Esophagus muscularis mucosa (tissue), 4 donors: ENCODE measurements at places on chromosomes 2 and 18. TPM values are rescaled to one million over a fixed set of nuclear protein-coding genes. Genes with fewer than 3 reads are reported as not detected.

BOLL gene
- not detected for total RNA-seq

ERFE gene
- total RNA-seq, result not detected

RESP18 gene
- not detected for total RNA-seq

TSGA10 gene
- 1.1 TPM for total RNA-seq

GPBAR1 gene
- total RNA-seq, result 0.42 TPM

DNA sequence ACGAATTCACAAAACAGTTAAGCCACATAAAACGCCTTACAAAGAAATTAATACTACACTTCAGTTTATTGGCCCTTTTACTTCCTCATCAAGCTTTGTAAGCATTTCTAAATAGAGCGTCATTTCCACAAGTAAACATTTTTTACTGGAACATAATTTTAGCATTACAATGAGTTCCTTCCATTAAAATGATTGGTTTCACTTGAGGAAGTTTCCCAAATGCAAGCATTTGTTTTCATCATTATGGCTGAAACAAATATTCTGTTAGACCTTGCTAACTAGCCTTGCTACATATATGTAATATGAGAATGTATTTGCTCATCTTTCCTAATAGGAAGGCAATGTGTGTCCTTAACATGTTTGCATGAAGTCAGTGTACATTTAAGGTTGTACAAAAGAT, 579.1 kb downstream of the IRS1 start:
- H3K27ac ChIP-seq, result no peak overlapping the region
- H3K27me3 ChIP-seq, result no peaks in the 10 kb centered on the region
- no peak for DNase-seq
- no peak overlapping the region for H3K4me3 ChIP-seq

GRCh38 chr2:121555008-121555407, 24.3 kb downstream of the RNU4ATAC start:
- DNase-seq, result no peak
- H3K36me3 ChIP-seq, result no peaks in the 10 kb centered on the region
- H3K4me1 ChIP-seq, result peaks cover 12% of the 10 kb centered on the region
- H3K27ac ChIP-seq, result no peak overlapping the region
- no peaks in the 10 kb centered on the region for H3K27me3 ChIP-seq

- no peak for DNase-seq
- H3K36me3 ChIP-seq, result peaks cover 32% of the 10 kb centered on the region
- H3K4me1 ChIP-seq, result no peaks in the 10 kb centered on the region
- no peak overlapping the region for H3K4me3 ChIP-seq
- no peak overlapping the region for H3K27ac ChIP-seq
These were observed 198.0 kb downstream of the NBAS start for GRCh38 chr2:15363142-15363541.

- no peaks in the 10 kb centered on the region for H3K36me3 ChIP-seq
- no peaks in the 10 kb centered on the region for H3K27me3 ChIP-seq
- no peak overlapping the region for H3K27ac ChIP-seq
- H3K4me3 ChIP-seq, result no peak overlapping the region
- no peaks in the 10 kb centered on the region for H3K4me1 ChIP-seq
- DNase-seq, result no peak
These were observed 3.1 kb downstream of the ALPK2 start for GRCh38 chr18:58625839-58626238.

DNA sequence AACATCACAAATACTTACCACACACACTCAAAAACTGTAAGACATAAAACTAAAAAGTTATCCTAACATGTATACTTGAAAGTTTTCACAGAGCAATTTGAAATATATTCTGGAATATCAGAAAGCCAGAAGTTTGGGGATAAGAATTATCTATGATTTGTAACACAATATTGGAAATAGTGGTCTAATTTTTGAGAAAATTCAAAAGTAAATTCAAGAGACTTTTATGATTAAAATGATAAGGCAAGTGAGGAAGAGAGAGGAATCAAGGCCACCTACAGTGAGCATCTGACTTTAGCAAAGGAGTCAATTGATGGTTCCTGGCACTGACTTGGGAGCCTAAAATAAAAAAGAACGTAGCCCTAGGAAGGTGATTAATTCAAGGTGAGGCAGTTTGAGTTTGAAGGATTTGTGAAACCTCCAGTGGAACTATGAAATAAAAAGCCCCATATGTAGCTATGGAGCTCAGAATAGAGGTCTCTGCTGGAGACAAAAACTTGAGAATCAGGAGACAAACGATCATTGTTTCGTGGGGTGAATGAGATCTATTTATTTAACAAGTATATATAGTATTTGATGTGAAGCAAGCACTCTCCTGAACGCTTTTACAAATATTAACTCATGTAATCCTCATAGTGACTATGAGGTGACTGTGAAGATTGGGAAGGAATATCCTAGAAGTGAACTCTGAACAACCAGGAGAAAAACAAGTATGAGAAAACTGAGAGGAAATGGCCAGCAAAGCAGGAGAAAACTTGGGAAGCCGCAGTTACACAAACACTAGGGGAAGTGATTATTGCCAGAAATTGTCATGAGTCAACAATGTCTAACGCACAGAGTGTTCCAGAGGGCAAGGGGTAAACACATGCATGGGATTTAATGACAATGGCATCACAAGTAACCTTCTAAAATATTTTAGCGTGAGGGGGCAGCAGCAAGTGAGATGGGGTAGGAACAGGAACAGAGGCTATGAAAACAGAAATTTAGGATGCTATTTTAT, 12.8 kb downstream of the TFPI start:
- no peaks in the 10 kb centered on the region for H3K36me3 ChIP-seq
- H3K4me1 ChIP-seq, result peaks cover 9% of the 10 kb centered on the region

- H3K4me3 ChIP-seq, result no peak overlapping the region
- H3K36me3 ChIP-seq, result no peaks in the 10 kb centered on the region
- no peak for DNase-seq
These were observed 130.9 kb downstream of the TMEM17 start for GRCh38 chr2:62375113-62375420.

GRCh38 chr2:28347596-28347995, 45.1 kb upstream of the FOSL2 start:
- H3K4me1 ChIP-seq, result peaks cover 21% of the 10 kb centered on the region
- no peak for DNase-seq
- H3K27me3 ChIP-seq, result no peaks in the 10 kb centered on the region
- H3K4me3 ChIP-seq, result no peak overlapping the region
- H3K36me3 ChIP-seq, result no peaks in the 10 kb centered on the region

DNA sequence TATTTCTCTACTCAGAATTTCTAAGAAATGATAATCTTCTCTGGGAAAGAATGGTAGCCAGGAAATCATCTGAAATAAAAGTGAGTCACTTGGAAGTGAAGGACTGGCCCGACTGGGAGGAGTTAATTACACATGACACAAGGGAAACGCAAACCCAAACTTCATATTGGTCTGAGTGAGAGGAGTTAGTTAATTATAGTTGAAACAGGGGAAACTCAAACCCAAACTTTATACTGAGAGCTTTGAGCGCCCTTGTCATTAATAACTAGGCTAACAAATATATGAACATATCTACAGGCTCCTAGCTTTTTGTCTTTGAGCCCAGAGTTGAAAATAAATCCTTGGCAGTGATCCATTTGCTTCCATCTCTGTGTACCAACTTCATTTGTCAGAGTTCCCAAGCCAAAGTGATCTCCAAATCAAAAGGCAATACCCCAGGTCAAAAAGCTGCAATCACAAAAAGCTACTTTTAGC, 187.8 kb upstream of the COL3A1 start:
- peak overlapping the region; percentile 20 for H3K4me3 ChIP-seq
- no peaks in the 10 kb centered on the region for H3K36me3 ChIP-seq
- H3K27ac ChIP-seq, result peak overlapping the region; percentile 76
- DNase-seq, result no peak

DNA sequence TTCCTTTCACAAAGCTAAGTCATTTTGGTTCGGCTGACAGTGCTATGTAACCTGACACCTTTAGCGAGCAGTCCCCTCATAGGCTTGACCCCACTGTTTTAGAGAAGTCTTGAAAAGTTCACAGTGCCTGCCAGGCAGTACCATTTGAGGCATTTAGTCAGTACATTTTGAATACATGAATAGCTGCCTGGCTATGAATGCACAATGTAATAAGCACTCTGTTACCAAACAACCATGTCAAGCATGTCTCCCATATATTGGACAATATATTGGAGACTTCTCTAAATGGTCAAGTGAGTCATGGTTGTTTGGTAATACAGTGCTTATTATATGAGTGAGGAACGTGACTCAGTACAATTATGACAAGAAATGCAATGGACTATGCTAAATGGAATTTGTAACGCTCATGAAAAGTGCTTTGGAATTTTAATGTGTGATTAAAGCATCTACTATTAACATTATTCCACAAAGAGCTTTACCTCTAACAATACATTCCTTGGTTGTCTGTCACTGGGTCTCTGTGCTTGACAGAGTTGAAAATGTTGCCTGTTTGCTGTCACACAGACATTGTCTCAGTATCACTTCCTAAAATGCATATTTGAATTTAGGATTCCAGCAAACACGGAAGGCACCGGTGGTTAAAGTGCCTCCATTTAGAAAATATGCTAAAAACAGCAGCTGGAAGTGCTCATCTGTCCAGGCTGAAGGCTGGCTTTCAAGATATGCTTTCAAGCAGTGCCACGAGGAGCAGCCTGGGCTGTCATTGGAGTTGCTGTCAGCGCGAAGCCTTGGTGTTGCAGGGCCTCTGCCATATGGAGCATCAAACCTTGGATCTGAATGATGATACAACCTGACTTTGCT, 458.6 kb downstream of the FBXO15 start:
- H3K4me3 ChIP-seq, result no peak overlapping the region
- H3K4me1 ChIP-seq, result no peaks in the 10 kb centered on the region
- no peaks in the 10 kb centered on the region for H3K36me3 ChIP-seq
- H3K27ac ChIP-seq, result no peak overlapping the region

DNA sequence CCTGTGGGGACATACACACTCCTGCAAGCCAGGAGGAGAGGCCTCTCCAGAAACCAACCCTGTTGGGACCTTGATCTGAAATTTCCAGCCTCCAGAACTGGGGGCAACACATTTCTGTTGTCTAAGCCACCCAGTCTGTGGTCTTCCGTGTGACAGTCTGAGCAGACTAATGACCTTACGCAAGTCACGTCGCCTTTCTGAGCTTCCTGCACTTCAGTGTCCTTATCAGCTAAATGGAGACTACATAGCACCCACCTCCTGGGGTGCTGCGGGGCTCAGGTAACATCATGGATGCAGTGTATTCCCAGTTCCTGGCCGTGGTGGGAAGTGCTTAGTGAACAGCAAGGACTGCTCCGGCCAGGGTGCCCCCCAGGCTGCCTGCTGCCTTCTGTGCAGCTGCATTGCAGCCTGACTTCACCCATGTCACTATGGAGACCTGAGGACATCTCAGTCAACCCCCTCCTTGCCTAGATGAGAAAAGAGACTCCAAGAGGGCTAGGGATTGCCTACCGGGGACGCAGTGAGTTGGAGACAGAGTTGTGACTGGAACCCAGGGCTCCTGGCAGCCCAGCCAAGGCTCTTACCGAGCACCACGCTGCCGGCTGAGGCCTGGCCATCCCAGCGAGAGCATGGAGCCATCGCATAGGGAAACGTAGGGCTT, 61.2 kb upstream of the FZD5 start:
- peaks cover 26% of the 10 kb centered on the region for H3K4me1 ChIP-seq
- no peak overlapping the region for H3K27ac ChIP-seq
- no peaks in the 10 kb centered on the region for H3K27me3 ChIP-seq
- no peak for DNase-seq
- H3K36me3 ChIP-seq, result peaks cover 11% of the 10 kb centered on the region
